Astrocyte of the spinal cord (primary cell): ENCODE measurements at places on chromosomes 2 and 18.

- no peak for DNase-seq
These were observed 246.1 kb upstream of the EPAS1 start for GRCh38 chr2:46051085-46051484.

- DNase-seq, result no peak
These were observed 69.7 kb downstream of the ZNF521 start for GRCh38 chr18:25282282-25282681.

- DNase-seq, result no peak
These were observed 147.1 kb downstream of the COL4A4 start for GRCh38 chr2:227016894-227017293.

DNA sequence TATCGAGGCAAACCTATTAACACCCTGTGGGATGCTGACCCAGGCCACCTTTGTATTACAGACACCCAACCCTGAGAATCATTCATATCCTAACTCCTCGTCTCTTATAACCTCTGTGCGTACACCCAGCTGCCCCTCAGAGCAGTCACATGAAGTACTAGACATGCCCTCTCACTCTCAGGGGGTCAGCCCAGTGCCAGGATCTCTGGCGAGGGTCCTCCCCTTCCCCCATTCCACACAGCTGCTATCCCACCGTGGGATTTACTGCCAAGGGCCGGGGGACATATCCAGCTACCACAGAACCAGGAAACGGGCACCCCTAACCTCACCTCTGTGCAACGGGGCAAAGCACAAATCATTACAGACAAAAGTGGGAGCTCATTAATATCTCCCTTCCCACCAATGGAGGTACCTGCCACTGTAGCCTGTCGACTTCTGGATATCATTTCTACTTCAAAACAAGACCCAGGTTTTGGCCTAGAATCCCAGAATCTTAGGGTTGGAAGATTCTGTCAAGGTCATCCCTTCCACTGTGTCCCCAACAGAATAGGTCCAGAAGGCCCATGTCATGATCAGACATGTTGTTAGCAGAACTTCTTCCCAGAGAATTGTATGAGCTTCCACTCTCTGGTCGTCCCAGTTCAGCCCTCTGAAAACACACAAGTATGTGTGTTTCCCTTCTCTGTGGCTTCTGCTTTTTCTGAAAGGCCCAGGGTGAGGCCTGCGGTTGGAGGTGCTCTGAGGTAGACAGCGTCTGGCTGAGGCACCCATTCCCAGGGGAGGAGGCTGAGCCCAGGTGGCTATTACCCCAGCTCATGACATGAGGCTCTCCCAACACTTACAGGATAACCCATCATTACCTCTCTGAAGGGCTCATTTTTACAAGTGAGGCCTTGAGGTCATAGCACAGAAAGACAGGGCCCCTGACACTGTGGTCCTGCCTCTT, 1.7 kb downstream of the TMBIM1 start:
- no peak for DNase-seq

DNA sequence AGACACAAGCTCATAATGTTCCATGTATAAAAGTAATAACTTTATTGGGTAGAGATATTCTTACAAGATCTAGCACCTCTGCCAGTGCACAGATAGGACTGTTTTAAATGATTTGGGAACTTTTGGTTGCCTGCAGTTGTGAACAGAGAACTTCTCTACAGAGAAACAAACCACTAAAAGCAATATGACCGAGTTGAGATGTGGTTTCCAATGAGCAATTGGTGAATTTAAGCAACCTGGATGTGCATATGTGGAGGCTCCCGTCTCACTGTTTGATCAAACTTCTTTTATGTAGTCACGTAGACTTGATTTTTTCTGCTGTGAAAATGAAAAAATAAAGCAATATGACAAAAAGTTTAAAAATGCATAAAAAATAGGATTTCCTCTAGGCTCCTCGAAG, 7.8 kb downstream of the SOX11 start:
- DNase-seq, result no peak

- DNase-seq, result no peak
These were observed 20.1 kb downstream of the ANKRD12 start for GRCh38 chr18:9156604-9157249.

DNA sequence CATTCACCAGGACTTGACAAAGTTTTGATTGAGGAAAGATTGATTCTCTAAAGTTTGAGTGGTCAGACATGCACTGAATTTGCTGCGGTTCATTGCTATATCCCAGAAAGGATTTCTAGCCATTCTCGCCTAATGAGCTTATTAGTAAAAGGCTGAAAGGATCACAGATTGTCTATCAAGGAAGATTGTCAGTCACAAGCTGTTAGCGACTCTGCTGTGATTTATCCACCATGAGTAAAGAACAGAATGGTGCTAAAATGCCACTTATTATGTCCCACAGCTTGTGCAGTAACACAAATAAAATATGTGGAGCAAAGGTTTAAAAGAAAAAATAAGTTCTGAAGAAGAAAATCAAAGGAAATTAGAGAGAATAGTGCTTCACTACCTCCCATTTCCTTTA, 701.2 kb upstream of the CDH7 start:
- DNase-seq, result no peak

DNA sequence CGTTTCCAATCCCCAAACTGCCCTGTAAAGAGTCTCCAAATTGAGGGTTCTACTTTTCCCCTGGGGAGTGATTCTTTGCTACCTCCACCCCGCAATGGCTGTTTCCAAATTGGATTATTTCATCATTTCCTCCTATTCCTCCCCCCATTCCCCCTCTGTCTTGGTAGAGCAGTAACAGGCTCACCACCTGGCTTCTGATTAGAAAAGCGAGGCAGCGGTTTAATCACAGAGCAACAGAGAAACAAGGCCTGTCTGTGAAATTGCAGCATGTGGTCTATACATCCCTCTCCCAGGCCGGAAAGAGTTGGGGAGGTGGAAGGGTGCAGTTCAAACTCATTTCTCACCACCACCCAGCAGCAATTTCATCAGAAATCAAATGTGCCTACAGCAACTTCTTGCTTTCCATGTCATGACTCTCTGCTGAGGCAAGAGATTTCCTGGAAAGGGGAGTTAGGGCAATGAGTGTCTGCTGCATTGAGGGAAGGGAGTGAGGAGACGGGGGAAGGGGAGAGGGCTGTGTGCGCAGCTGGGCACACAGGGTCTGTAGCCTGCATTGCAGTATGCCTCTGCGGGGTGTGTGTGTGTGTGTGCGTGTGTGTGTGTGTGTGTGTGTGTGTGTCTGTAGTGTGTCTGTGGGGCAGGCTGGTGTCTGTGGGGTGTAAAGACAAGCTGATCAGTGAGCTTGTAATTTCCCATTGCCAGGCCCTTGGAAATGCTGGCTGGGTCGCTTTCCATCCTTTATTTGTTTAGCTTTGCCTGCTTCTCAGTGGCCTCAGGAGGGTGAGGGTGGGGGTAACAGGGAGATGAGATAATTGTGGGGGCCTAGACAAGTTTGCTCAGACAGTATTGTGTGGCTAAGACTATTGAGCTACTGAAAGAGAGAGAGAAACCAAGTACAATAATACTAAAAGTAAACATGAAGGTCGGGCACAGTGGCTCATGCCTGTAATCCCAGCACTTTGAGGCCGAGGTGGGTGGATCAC, 13.5 kb upstream of the IGFBP2 start:
- no peak for DNase-seq

DNA sequence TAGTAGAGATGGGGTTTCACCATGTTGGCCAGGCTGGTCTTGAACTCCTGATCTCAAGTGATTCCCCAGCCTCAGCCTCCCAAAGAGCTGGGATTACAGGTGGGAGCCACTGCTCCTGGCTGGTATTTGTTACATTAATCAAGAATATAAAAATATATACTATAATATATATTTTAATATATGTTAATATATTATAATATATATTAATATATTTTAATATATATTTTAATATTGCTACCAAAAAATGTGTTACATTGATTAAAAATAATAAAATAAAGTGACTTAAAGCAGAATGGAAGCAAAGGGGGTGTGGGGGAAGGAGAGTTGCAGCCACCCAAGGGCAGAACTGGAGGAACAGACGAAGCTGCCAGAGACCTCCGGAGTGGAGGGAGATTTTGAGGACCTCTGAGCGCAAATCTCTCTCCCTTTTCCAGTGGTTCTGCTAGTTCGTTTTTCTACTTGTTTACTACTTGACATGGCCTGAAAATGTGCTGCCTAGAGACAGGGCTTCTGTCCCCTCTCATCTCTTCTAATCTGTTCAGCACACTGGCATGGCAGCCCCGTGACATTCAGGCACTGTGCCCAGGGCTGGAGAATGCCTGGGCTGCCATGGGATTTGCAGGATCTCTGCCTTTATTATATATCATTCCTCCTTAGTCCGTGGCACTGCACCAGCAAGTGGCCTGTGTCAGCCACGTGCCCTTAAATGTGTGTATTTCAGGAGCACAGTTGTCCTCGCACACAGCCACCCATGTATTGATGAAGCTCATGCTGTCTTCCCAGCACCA, 47.9 kb upstream of the RAB12 start:
- no peak for DNase-seq
